CD4-positive, alpha-beta T cell treated with Interleukin-6 at 100 ng/mL for 8 hours (primary cell): ENCODE measurements at places on chromosomes 6 and 20.

DNA sequence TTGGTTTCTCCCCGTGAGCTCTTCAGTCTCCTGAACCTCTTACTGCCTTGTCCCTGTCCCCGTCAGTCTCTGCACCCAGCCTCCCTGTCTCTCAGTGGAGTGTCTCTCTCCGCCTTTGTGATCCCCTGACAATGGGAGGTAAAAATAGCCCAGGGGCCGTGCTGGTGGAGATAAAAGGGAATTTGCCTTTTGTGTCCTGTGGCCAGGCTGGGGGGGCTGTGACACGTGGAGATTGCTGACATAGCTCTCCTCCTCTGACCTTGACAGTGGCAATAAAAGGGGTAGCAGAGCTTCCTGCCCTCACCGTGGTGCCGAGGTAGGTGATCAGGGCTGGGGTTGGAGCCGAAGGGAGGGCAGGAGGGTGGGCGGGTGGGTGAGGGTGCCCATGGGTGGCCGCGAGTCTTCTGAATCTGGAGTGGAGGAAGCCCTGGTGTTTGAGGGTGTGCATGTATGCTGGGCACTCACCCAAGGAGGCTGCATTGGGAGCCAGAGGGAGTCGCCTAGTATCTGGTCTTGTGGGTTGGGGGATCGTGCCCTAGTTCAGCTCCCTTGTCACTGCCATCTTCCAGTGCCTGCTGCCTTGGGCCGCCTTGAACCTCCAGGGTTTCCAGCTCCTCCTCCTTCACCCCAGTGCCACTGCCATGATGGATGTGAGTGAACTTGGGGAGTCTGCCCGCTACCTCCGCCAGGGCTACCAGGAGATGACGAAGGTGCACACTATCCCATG, 21.9 kb downstream of the MYH7B start:
- DNase-seq = no peak

DNA sequence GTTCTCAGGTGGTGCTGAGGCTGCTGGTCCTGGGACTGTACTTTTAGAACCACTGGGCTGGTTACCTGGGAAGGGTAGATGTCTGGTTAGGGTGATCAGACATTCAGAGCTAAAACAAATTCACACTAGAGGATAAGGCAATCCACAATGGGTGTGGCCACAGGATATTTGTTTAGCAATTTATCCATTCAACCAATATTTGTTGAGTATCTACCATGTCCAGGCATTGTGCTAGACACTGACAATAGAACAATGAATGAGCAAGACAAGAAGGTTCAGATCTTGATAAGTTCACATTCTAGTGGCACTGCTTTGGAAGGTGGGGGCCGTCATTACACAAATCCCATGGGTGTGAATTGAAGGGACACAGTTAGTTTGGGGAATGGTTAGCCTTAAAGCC, 131.7 kb downstream of the BCAS1 start:
- DNase-seq = no peak

DNA sequence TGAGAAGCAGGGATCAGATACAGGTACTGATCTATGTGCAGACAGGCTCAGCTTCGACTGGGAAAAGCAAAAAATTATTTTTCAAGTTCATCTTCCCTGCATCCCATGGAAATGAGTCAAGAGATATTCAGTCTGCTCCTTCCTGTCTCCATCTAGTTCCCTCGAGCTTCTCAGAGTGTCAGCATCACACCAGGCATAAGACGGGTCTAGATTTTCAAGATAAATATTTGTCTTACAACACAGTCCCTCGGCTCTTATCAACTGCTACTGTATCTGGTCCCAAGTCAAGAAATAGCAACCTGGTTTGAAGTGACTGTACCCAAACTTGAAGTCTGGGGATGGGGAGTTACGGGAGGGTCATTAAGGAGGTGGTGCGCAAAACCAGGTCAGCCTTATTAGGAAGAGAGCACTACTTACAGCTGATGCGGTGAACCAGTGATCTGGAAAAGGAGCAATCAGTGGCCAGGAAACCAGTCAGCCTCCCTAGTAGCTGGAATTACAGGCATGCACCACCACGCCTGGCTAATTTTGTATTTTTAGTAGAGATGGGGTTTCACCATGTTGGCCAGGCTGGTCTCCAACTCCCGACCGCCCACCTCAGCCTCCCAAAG, 29.7 kb downstream of the ZMYND8 start:
- no peak for DNase-seq

DNA sequence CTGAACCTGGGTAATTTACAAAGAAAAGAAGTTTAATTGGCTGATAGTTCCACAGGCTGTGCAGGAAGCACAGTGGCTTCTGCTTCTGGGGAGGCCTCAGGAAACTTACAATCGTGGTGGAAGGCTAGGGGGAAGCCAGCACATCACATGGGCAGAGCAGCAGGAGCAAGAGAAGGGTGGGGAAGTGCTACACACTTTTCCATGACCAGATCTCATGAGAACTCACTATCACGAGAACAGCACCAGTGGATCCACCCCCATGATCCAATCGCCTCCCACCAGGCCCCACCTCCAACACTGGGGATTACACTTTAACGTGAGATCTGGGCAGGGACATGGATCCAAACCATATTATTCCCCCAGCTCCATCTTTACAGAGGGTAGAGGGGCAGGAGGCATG, 166.4 kb downstream of the NFATC2 start:
- DNase-seq = no peak

DNA sequence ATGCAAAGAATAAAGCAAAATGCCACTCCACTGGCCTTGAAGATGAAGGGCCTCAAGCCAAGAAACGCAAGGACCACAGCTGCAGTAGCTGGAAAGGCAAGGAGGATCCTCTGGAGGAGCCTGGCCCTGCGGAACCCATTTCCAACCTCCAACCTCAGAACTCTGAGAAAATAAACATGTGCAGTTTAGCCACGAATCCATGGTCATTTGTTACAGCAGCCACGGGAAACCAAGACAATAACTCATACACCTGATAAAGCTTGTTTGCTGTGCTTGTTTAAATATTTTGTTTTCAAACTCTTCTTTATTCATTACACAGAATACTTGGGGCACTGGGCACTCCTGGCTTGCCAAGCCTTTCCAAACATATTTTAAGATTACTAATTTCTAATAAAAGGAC, 10.4 kb downstream of the SERPINB6 start:
- DNase-seq = no peak

DNA sequence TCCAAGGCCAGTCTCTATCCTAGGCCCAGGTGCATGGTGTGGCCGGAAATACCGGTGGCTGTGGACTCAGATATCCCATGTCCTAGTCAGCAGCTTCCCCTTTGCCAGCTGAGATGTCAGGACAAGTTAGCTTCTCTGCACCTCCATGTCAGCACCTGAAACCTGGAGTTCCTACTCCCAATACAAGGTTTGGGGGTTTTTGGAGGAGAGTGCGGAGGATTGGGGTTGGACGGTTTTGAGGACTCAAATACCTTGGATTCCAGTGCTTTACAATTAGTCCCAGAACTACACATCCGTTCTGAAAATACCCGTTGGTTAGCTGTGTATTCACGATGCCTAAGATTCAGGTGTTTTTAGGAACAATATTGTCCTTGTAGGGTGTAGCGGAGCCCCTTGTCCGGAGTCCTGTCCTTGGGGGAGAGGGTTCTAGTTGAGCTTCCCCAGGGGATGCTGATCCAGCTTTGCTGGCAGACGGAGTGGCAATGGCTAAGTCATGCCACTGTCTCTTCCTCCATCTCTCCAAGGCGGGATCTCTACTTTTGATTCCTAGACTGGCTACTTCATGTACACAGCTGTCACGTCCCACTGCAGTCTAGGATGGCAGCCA, 45.0 kb downstream of the ADNP start:
- no peak for DNase-seq
